HuH-7 (cell line): ENCODE measurements at places on chromosomes 2 and 18.

DNA sequence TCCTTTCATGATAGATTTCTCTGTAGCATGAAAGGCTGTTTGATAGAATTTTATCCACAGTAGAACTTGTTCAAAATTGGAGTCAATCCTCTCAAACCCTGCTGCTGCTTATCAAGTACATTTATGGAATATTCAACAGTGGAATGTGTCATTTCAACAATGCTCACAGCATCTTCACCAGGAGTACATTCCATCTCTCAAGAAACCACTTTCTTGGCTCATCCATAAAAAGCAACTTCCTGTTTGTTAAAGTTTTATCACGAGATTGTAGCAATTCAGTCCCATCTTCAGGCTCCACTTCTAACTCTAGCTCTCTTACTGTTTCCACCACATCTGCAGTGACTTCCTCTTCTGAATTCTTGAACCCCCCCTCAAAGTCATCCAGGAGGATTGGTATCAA, 29.4 kb downstream of the PDCL3 start:
- no peak for DNase-seq

- peak; percentile 93 for DNase-seq
These were observed 2.3 kb downstream of the INHBB start for GRCh38 chr2:120348134-120348736.

GRCh38 chr18:22346401-22346952, 71.2 kb downstream of the CTAGE1 start:
- no peak for DNase-seq

GRCh38 chr2:47056868-47057686, 98.0 kb downstream of the STPG4 start:
- no peak for DNase-seq

- DNase-seq, result no peak
These were observed 23.2 kb downstream of the SATB2 start for GRCh38 chr2:199434555-199434954.
